NCI-H526 treated with DMSO at 0.1 percent for 48 hours (cell line): ENCODE measurements at places on chromosomes 2 and 18.
A peak's percentile ranks its signal among the peaks of the same experiment; 100 is the strongest.

GRCh38 chr2:219662566-219662965 lies 35.1 kb downstream of the SLC4A3 start:
- DNase-seq, result no peak

DNA sequence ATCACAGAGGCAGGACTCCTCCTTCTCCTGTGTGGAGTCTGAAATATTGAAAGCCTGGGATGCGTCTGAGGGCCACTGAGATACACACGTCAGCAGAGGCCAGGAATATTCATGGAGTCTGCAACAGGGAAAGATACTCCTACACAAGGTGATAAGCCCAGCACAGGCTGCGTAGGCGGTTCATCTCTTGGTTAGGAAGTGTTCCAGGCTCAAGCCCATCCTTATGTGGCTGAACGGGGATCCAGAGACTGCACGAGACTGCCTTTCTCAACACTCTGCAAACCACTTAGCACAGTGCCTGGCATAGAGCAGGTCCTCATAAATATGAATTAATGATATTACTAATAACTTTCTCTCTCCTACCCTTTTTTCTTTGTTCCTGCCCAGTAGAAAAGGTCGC lies 29.2 kb upstream of the AGPS start:
- no peak for DNase-seq

DNA sequence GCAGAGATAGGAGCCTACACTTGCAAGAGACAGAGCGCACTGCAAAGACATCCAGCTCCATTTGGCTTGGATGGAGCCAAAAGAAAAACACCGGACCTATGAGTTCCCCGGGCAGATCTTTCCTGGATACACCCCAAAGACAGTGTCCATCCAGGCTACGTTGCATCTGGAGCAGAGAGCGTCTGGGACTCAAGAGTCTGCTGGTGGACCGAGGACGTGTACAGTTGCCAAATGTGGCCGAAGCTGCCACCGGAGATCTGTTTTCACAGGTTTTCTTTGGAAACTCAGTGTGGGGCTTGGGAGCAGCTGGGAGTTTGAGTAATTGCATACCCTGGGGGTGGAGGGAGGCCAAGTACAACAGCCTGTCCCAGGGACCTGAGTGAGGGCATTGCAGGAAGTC lies 192.3 kb upstream of the OSR1 start:
- DNase-seq, result no peak

DNA sequence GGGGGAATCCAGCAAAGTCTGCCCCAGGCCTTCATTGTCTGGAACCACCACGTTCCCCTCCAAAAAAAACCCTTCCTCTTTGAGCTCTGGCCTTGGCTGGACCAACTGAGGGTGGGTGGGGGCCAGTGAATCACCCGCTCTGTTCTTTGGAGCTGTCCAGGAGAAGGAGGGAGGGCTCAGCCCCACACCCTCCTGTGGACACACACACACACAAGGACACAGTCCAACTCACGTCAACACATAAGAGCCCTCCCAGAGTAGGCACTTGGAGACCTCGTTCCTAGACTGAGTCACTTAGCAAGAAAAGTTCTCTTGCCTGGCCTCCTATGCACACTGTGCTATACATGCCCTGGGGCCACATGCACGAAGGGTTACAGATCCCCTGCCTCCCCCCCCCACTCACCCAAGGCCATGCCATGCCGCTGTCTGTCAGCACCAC lies 1.2 kb upstream of the TNS1 start:
- no peak for DNase-seq

DNA sequence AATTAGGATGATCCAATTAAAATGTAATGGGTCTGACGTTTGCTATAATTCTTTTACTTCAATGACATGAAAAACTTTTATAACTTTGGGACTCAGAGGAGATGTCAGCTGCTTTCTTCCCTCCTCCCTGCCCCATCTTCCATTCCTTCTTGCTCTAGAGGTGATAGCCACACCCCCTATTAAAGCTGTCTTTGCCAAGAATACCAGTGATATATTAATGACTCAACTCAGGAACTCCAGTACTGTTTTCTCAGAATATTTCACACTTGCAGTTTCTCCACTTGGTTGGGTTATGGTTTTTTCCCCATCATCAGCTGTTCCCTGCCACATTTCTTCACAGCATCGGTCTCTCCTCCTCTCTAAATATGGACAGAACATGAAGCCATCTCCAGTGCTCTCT lies 184.0 kb downstream of the KCNE4 start:
- DNase-seq, result no peak

DNA sequence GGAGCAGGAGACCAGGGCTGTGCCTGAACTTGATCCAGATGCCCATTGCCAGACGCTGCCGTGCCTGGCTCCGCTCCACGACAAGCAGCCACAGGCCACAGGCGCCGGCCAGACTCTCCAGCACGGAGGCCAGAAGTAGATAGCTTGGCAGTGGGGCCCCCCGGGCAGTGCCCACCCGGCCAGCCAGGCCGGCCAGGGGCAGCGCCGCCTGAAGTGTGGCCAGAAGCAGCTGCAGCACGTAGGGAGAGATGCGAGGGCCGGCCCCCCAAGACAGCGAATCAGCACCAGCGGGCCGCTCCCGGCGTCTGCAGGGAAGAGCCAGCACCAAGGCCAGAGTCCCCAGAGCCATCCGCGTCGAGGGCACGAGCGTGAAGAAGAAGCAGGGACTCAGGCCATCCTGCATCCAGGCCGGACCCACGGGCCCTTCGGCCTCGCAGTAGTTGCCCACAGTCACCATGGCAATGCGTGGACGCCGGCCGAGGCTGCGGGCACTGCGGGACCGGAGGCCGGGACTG lies 484 bp downstream of the ABCB6 start:
- DNase-seq, result peak; percentile 35

GRCh38 chr2:8877894-8878293 lies 40.5 kb upstream of the KIDINS220 start:
- DNase-seq, result no peak

GRCh38 chr2:70964133-70964532 lies 14.3 kb upstream of the ANKRD53 start:
- no peak for DNase-seq

- no peak for DNase-seq
These were observed 13.5 kb upstream of the PRSS56 start for GRCh38 chr2:232506709-232507108.

DNA sequence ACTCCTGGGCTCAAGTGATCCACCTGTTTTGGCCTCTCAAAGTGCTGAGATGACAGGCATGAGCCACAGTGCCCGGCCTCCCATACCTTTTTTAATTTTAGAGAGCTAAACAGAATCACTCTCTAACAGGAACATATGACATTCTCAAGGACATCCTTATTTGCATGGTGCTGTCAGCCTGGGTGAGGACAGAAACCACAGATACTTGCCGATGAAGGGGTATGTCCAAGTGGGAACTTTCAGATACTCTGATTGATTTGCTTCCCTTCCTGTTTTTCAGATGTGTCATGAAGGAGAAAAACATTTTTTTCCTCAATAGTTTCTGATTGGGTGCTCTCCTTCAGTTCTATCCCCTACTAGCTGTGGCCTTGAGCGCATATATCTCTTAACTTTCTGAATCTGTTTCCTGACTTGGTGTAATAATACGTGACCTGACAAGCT lies 49.6 kb downstream of the MYO3B start:
- DNase-seq, result no peak

- no peak for DNase-seq
These were observed 3.5 kb upstream of the FAM124B start for GRCh38 chr2:224405412-224405811.

DNA sequence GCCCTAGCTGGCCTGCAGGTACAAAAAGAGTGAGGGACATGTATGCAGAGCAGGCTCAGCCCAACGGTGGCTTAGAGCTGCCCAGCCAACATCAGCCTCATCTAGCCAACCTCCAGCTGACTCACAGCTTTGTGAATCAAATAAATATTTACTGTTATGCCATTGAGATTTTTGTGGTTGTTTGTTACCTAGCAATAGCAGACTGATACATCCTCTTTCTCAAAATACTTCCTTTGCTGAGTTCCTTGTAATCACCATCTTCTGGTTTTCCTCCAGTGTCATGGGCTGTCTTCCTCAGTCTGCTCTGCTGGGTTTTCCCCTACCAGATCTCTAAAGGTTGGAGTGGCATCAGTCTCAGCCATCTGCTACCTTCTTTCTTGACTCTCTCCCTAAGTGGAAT lies 126.6 kb upstream of the SLC1A4 start:
- DNase-seq, result no peak

- no peak for DNase-seq
These were observed 4.3 kb upstream of the NEUROD1 start for GRCh38 chr2:181684454-181685149.

DNA sequence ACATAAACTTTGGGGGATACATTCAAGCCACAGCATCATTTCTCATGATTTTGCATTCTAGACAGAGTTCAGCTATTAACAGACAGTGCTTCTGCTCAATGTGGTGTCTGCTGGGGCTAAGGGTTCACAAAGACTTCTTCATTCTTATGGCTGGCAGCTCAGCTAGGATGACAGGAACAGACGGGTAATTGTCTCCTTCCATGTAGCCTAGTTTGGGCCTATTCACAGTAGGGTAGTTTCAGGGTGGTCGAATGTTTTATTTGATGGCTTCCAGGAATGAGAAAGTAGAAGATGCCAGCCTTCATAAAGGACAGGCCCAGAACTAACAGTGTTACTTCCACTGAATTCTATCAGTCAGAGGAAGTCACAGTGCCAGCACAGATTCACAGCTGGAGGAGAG lies 26.0 kb upstream of the BCL2L11 start:
- no peak for DNase-seq

GRCh38 chr2:110960954-110961353 lies 159.8 kb upstream of the BCL2L11 start:
- no peak for DNase-seq

- DNase-seq, result no peak
These were observed 41.2 kb downstream of the COL3A1 start for GRCh38 chr2:189015359-189015758.

DNA sequence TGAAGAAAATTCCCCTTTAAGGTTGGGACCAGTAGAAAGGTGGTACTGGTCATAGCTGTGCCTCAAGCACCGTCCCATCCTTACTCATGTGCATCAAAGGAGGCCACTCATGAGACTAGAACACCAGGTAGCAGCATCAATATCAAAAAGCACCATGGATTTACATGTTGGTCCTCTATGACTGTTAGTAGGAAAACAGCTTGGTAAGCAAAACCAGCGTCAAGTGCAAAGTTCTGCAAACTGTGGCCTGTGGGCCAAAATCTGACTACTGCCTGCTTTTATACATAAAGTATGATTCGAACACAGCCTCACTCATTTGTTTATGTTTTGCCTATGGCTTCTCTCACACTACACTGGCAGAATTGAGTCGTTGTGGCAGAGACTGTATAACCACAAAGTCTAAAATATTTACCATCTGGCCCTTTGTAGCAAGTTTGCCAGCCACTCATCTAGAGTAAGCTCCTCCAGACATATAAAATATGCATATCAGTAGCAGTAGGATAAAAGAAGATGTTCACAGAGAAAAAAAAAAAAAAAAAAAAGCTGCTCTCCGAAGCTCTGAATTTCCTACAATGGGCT lies 119.7 kb upstream of the CTNNA2 start:
- peak; percentile 86 for DNase-seq

DNA sequence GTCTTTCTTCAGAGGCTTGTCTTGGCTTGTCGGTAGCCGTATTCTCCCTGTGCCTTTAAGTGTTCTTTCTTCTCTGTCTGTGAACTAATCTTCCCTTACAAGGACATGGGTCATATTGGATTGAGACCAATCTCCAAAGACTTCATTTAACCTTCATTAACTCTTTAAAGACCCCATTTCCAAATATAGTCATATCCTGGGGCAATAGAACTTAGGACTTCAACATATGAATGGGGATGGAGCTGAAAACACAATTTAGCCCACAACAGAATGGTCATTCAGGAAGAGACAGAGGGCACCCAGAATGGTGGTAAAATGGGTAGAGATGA lies 82.1 kb upstream of the TANK start:
- DNase-seq, result no peak

DNA sequence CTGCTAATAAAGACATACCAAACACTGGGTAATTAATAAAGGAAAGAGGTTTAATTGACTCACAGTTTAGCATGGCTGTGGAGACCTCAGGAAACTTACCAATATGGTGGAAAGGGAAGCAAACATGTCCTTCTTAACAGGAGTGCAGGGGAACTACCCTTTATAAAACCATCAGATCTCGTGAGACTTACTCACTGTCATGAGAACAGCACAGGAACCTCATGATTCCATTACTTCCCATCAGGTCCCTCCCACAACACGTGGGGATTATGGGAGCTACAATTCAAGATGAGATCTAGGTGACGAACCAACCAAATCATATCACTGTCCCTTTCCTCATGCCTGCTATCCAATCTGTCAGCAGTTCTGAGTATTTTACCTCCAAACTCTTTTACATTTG lies 586.7 kb downstream of the TDRD15 start:
- no peak for DNase-seq

GRCh38 chr2:142874293-142874814 lies 3.1 kb upstream of the KYNU start:
- DNase-seq, result no peak

GRCh38 chr2:59713577-59713976 lies 839.9 kb downstream of the BCL11A start:
- no peak for DNase-seq

- DNase-seq, result no peak
These were observed 33.4 kb downstream of the USP14 start for GRCh38 chr18:191725-192124.

DNA sequence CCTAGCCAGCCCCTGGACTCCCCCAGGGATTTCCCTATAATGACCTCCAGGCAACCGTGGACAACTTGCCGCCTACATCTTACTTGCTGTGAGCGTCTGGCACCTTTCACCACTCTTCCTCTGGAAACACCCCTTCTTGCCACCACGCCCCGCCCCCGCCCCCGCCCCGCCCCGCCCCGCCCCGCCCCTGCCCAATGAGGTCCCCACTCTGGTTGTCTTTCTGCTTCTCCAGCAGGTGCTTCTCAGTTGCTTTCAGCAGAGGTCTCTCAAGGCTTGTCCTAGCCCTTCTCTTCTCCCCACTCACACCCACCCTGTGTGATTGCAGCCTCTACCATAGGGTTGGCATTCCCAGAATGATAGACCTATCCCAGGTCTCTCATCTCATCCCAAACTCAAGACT lies 214.5 kb downstream of the EN1 start:
- no peak for DNase-seq

DNA sequence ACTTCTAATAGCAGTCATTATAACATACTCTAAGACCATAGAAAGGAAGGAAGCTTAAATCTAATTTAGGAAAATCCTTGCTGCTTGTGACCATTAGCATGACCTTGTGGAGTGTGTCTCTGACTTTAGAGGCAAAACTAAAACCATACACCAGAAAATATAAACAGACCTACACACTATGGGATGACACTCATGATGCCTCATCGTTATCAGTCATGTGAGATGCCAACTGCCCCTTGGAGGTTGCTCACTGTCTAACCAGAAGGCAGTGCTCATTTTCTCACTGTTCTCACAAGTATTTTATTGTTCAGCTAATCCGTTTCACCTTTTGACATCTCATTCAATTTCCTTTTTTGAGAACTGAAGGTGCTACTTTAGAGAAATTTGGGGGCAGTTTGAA lies 376.9 kb downstream of the RND3 start:
- DNase-seq, result no peak

DNA sequence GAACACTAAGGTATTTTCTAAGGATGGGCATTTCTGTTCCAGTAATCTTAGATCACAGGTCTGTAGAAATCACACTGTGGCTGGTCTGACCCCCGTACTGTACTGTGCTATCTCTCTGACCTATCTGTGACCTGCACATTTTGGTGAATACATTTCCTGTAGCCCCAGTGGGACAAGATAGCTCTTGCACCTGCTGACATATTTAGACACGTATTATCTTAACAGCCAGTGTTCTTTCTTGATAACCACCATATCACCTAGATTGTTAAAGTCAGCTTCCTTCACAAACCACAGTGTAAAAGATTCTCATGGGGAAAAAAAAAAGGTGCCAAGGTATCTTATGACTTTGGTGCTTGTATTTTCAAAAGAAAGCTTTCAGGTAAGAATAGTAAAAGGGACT lies 39.8 kb upstream of the TMEM247 start:
- DNase-seq, result no peak
